T1000 (cell line): ENCODE measurements at places on chromosomes 12 and 14.

DNA sequence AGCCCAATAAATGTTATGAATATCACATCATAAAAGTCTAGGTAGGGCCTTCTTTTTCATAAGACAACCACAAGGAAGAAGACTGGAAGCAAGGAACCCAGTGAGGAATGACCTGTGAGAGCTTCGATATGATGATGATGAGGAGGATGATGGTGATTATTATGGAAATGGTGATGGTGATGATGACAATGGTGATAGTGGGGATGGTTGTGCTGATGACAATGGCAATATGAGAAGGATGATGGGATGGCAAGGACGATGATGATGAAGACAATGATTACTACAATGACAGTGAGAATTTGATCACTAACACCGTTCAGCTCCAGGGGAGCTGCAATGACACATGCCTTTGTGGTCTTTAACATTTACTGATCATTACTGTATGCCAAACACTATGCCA, 7.7 kb upstream of the CKAP4 start:
- DNase-seq, result no peak

GRCh38 chr14:87055007-87055406, 938.0 kb downstream of the GALC start:
- no peak for DNase-seq

DNA sequence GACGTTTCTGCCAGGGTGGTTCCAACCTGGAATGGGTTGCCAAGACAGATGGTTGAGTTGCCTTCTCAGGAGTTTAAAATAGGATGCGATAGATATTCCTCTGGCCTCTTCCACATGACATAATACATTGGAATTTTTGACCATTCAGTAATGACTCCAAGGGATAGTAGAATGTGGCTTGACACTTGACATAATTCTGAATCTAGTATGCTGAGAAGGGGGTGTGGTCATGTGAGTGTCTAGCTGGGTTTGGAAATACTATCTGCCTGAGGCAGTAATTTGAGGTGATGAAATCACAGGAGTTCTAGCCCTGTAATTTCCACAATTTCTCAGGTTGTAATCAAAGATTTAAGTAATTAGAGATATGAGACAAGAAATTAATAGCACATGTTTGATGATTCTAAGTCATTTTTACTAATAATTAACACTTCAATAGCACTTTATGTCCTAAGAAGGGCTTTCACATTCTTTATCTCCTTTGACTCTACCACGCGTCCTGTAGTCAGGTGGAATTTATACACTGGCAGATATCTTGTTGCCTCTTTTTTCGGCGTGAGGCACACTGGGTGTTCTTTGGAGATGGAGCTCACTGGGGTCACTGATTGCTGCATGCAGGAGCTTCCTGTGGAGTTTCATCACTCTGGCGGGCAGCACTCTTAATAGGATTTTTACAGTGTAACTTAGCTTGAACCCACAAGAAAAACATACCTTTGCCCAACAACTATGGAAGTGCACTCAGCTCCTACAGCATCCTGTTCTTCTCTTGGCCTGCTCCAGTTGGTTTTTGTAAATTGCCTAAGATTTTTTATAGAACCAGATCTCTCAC, 3.2 kb upstream of the AMIGO2 start:
- peak; percentile 35 for DNase-seq

DNA sequence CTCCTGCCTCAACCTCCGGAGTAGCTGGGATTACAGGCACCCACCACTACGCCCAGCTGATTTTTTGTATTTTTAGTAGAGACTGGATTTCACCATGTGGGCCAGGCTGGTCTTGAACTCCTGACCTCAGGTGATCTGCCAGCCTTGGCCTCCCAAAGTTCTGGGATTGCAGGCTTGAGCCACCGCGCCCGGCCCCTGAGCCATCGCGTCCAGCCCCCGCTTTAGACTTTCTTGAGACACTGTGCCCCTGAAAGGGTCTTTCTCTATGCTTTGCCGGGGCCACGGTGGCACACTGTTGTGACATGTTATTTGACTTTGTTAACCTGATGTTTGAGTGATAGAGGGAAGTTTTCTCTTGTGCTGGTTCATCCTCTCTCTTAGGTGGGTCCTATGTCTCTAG, 186.4 kb downstream of the BTG1 start:
- no peak for DNase-seq

GRCh38 chr14:65255029-65255545, 152.8 kb upstream of the MAX start:
- DNase-seq, result peak; percentile 54

- DNase-seq, result no peak
Measured at GRCh38 chr14:74034572-74034971, 15.4 kb downstream of the BBOF1 start.

DNA sequence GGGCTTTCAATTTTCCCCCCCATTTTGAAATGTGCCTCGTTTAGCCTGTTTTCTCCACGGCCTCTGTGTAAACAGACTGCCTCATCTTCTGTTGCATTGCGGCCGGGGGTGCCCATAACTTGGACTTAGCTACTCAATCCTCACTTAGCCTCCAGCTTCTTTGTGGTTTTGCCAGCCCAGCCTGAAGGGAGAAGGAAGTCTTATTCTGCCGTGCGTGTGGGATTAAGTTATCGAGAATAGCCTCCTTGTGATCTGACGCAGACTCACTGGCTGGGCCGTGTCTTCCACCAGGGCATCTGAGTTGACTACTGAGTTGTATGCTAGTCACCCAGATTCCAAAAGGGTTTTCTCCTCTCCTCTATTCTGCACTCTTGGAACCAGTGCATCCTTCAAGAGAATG, 8.1 kb downstream of the PRKAB1 start:
- DNase-seq, result no peak

- no peak for DNase-seq
Measured at GRCh38 chr14:89351516-89352404, 65.3 kb downstream of the FOXN3 start.

DNA sequence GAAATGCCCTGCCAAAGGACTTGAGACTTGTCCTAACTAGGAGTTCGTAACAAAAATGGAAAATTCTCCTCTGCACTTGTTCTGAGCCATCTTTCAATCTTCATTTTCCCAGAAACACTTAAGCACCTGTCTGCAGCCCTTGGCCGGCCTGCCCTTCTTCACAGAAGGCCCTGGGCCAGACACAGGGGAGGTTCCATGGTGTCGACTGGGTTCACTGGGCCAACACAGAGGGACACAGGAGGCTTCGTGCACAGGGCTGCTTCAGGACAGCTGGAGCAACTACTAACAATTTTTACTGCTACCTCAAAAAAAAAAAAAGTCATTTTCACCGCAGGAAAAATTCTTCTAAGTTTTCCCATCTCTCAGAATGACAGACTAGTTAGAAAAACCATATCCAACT, 19.6 kb downstream of the NID2 start:
- no peak for DNase-seq

DNA sequence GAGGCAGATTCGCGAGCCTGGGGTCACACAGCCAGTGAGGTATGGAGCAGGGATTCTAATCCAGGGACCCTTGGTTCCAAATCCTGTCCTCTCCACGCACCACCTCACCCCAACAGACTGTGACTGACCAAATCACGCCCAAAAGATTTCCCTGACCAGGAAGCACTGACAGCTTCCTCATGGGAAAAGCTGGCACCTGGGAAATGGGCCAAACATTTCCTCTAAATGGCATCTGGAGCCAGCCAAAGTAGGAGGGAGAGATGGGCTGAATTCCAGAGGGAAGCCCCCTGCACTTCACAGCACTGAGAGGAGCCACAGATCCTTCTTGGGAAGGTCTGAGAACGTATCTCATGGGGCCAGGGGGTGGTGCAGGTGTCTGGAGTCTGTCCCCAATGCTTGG, 28.8 kb downstream of the CCDC92 start:
- no peak for DNase-seq

DNA sequence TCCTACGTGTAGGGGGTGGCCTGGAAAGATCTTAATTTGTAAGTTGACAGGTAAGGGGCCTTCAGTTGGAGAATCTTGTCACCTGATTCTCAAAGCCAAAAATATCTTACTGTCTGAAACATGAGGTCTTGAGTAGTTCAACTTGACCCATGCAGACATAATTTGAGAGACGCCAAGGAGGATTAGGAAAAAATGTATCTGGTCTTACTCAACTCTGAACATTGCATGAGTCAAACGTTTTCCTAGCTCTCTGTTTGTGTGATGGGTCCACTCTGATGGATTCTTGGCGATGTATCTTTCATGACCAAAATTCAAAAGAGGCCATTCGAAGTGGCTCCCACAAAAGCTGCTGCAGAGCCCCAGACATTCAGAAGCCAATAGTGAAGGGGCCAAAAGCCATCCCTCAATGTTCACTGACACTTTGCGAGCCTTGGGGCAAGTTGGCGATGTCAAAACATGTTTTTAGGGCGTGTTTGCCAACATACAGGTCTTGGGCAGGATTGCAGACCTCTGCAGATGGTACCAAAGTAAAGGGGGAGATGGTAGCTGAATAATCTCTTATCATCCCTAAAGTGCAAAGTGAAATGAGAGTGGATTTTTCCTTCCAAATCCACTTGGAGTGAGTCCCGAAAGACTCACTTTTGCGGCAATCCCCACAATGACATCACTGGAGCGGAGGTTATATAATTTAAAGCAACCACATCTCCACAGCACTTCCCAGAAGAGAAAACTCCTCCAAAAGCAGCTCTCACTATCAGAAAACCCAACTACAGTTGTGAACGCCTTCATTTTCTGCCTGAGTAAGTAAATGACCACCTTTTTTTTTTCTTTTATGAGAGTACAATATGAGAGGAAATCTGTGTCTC, at the start of gene BDKRB1:
BDKRB1 (plus strand) TSS at position 710 of the 866 bp plus-strand sequence. CDS start 7,473 bp downstream, outside the sequence.
- DNase-seq, result no peak

- no peak for DNase-seq
Measured at GRCh38 chr12:129101816-129102215, 248.5 kb downstream of the GLT1D1 start.

DNA sequence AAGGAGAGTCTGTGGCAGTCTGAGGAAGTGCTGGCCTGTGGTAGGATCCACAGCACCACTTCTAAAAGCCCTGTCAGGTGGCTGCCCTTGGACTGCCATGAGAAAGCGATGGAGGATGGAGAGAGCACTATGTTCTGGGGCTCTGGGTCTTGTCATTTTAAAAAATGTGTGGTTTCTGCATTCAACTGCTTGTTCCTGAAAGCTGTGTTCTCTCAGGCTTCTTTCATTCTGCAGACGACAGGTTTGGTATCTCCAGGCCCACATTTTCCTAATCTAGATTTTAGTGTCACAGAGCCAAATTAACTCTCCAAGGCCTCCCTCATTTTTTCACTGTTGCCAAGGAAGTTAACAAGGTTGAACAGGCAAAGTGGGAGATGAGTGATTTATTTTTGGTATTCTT, 10.5 kb downstream of the OVCH1 start:
- DNase-seq, result no peak

DNA sequence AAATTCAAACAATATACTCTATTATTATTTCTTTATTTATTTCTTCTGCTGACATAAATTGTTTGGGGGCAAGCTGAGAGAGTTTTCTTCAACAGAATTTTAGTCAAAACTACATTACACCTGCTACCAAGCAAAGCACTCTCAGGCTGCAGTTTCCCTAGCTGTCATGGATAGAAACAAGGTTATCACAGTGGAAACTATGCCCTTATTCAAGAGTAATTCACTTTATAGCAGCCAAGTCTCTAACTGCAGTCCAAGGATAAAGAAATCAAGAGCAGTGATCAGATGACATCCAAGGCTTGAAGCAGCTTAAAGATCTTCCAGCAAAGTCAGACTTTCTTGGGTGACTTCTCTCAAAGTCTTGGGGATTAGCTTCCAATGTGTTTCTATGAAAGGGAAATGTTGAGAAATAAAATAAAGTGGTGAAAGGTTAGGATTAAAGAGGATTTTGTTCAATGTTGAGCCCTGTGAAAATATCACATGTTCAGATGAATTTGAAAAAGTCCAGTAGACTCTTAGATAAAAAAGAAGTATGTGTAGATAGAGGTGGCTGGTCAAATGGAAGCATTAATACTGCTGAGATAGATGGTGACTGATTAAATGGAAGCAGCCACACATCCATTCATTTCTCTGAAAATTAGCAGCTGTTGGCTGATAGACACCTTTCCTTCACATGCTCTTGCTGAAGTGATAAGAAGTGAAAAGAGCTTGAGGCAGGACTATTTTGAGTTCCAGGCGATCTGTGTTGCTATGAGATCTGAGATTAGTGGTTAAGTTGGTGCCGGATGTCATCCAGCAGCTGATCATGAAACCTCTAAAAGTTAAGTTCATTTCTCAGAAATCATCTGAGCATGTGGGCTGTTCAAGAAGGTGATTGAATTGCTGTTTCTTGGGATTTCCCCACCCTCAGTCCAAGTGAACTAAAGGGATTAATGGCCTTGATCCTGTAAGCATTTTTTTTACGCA, 257.8 kb upstream of the BTG1 start:
- DNase-seq, result no peak
